Dorsolateral prefrontal cortex (tissue), 122 donors: ENCODE measurements at places on chromosomes 12 and 14. TPM values are rescaled to one million over a fixed set of nuclear protein-coding genes. Genes with fewer than 3 reads are reported as not detected.

The BICD1 gene
- 63.4 TPM for total RNA-seq

The CDH24 gene
- total RNA-seq, result 5.8 TPM

The COX6A1 gene
- 528 TPM for total RNA-seq

The RTL1 gene
- total RNA-seq, result 0.26 TPM

The TMEM121 gene
- 15.9 TPM for total RNA-seq

GRCh38 chr12:113238309-113238708 is 17.0 kb downstream of the TPCN1 start:
- DNase-seq, result no peak

- no peak for DNase-seq
Observed at GRCh38 chr12:73465106-73465505, 1072.5 kb upstream of the ATXN7L3B start.

DNA sequence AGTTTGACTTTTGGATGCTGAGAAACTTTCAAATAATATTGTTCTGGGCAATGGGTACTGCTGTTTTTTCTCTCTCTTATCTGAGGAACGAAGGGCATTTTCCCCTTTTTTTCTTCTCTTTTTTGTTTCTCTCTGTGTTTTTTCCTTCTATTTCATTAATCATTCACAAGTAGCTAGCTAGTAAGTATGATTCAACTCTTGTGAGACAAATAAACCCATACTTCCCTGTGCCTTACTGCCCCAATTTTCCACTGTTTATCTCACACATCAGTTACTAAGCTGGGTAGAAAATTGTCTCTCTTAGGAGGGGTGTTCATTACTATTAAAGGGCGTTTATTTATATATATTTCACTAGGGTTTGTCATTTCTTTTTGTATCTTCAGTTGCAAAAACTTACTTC is 437.6 kb downstream of the RERGL start:
- DNase-seq, result no peak

DNA sequence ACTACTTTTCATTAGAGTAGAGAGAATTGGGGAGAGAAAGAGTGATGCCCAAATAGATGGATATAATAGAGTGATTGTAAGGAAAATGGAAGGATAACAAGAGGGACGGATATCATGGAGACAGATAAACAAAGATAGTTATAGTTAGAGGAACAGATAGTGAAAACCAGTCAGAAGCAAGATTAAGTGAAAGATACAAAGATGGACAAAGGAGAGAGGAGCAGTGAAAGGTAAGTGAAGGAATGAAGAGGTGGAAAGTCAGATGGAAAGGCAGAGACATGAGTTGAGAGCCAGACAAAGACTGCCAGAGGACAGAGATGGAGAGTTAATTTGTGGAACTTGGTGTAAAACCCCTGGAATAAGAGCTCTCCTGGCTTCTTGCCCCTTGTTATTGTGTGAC is 59.2 kb upstream of the CISTR start:
- DNase-seq, result no peak

DNA sequence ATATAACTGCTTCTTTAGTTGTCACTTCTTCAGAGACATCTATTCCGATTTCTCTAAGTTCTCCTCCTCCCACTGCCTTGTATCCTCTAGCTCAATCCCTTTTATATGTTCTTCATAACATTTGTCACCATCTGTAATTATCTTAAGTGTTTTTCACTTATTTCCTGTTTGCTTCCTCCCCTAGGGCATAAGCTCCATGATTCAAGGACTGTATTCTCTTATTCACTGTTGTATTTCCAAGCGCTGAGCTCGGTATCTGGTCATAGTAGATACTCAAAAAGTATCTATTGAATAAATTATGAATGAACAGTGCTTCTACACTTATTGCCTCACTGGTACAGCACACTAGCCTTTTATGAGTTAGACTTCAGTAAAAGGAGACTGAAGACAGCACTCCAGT is 109.0 kb upstream of the TMPO start:
- DNase-seq, result no peak
